Fibroblast of mammary gland (primary cell): ENCODE measurements at places on chromosomes 7 and 10.

- no peak for DNase-seq
Measured at GRCh38 chr10:110860576-110861241, 11.0 kb upstream of the PDCD4 start.

DNA sequence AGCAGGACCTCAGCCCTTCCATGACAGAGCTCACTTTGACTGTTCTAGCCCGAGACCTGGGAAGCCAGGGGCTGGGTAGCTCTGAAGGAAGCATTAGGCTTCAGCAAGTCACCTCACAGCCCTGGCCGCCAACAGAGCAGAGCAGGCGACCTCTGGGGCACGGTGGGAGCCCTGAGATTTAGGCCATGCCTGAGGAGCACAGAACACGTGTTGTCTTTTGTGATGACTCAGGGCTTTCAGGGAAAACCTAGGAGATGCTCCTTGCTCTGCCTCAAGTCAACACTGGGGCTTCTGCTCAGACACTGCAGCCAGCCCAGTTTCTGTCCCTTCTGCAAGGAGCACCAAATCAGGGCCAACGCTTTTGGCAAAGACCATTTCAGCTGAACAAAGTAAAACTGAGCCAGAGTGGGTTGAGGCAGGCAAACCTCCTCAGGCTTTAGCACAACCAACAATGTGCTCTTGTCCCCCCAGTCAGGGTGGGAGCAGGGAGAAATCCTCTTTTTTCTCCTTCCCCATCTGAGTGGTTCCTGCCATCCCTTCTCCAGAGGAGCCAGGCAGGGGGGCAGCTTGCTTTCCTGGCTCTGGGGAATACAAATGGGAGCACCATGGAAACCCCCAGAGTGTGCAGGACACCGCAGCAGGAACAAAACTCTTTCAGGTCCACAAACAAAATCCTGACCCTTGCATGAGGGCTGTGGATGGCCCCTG is 14.4 kb downstream of the CAMK2G start:
- DNase-seq, result peak; percentile 30

DNA sequence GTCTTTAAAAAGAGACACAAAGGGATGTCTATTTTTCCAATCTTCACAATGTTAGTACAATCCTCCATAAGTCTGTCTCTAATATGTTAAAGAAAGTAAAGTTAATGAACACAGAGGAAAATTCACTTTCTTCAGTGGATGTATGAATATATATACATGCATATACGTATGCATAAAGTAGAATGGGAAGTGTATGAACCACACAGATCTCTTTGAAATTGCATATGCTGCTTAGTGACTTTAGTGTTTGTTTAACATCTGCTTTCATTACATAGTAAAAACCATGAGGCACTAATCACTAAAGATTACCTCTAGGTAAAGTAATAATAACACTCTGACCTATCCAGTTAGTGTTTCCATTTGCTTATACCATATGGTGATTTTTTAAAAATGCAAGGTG is 451.2 kb downstream of the SEMA3D start:
- no peak for DNase-seq

GRCh38 chr10:4771554-4772201 is 54.3 kb upstream of the AKR1E2 start:
- DNase-seq, result peak; percentile 90

GRCh38 chr7:48087349-48087748 is 1.7 kb upstream of the UPP1 start:
- DNase-seq, result peak; percentile 83

DNA sequence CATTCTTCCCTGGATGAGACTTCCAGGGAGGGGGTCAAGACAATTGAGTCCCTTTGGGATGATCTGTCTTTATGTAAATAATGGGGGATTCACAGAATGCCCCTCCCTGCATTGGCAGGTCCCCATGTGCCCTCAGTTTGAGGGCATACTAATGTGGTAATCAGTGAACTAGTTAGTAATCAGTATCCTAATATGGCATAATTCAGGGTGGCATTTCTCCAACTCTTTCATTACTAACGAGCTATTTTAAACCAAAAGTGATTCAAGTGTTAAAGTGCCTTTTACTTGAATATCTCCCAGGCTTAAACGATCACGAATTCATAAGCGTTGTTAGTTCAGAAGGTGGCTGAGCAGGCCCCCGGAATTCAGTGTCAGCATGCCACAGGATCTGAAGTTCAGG is 1.6 kb upstream of the DNAJB6 start:
- no peak for DNase-seq
